ENCODE measurements at places on chromosomes 11 and 22.

GRCh38 chr22:29203488-29204454, 1.9 kb upstream of the EMID1 start:
- DNase-seq, result no peak

DNA sequence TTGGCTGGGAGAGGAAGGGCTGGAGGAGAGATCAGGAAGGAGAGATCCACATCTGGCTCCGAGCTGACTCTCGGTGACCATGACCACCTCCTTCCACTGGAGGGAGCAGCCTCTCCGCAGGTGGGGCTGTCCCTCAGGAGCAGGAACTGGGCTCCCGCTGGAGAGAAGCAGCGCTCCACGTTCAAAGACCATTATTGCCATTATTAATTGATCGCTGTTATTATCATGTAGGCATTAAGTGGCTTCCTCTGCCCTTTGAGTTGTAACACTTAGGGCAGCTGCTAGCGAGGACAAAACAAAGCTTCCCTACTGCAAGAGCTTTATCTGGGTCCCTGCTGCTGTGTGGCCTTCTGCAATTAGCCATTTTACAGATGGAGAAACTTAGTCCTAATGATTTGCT, 251.9 kb downstream of the ST3GAL4 start:
- peak; percentile 70 for DNase-seq

DNA sequence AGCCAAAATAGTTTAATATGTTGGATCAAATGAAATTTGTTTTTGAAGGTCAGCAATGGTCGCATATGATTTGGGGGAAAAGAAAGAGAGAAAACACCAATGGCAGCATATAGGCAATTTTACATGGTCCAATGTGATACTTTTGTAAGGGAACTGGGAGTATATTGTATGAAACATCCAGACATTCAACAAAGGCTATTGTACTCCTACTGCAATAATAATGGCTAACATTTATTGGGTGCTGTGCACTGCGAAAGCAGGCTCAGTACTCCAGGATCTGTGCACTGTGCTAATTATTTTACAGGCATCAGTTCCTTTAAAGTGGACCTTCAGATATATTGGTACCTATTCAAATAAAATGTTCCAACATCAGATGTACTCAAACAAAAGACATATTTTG, 5.9 kb upstream of the OR10V1 start:
- no peak for DNase-seq

DNA sequence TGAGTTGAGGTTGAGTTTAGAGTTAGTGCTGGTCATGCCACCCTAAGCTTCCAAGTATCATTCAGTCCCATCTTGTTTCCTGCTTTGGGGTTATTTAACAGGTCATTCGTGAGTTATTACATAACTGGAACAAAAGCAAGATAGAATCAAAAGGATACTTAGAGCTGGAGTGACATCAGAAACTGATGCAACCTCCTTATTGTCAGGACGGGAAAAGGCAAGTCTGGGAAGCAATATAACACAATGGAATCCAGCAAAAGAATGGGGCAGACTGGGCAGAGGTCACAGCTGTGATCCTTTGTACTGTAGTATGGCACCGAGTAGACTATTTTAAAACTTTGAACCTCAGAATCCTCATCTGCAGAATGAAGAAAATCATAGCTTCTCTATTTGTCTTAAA, 4.4 kb upstream of the PRSS23 start:
- peak; percentile 47 for DNase-seq

- DNase-seq, result no peak
Measured at GRCh38 chr11:47028195-47029093, 91.9 kb downstream of the CSTPP1 start.

DNA sequence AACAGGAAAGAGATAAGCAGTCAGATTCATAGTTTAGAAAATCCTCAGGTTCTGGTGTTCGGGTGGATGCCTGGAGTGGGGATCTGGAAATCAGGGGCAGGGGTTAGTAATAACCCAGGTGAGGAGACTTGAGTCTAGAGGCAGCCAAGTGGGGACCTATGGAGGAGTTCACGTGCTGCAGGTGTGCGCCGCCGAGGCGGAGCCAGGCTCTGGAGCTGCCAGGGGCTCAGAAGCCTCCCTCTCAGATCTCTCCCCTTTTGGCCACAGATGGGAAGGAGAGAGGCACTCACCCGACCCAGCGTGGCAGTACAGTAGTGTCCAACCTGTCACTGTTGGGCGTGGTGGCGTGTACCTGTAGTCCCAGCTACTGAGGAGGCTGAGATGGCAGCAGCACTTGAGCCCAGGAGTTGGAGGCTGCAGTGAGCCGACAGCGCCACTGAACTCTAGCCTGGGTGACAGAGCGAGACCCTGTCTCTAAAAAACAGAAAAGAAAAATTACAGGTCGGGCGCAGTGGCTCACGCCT, 27.5 kb downstream of the TXN2 start:
- DNase-seq, result no peak

- DNase-seq, result peak; percentile 22
Measured at GRCh38 chr11:2752923-2753322, 53.1 kb upstream of the KCNQ1OT1 start.

- DNase-seq, result no peak
Measured at GRCh38 chr11:102534261-102534872, 3.8 kb upstream of the MMP7 start.

- DNase-seq, result no peak
Measured at GRCh38 chr11:117932947-117933346, 3.7 kb upstream of the TMPRSS13 start.

DNA sequence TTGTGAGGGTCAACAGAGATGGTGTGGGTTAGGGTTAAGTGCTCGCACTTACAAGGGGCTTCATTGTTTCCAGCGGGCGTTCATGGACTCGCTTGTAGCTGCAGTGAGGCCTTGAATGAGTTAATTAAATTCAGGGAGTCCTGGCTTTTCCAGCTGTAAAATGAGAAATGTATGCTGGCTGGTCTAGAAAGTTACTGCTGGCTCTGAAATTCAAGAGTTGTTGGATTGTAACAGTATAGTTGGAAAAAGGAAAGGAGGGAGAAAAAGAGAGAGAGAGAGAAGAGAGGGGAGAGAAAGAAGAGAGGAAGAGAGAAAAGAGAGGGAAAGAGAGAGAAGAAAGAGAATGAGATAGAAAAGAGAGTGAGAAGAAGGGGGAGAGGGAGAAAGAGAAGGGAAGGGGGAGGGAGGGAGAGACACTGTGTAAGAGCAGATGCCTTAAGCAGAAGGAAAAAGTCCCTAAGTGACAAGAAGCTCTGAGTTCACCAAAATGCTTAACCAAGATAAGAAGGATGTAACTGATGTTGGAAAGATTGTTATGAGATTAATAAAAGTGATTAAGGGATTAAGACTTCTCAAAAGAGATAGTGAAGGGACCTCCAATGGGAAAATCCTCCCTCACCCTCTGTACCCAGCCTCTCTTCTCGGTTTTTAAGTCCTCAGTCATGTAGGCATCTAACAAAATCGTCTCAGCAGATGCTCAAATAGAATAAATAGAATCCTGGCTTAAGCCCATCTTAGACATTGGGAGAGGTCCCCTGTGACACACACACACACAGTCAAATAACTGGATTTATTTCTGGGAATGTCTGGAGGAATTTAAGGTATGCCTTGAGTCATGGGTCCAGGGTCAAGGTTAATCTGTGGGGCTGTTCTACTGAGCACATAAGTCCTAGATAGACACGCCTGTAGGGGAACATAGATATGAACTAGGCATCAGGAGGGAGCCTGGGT, 477.9 kb downstream of the MIAT start:
- peak; percentile 96 for DNase-seq

GRCh38 chr11:1541474-1542204, 30.4 kb downstream of the DUSP8 start:
- DNase-seq, result no peak

DNA sequence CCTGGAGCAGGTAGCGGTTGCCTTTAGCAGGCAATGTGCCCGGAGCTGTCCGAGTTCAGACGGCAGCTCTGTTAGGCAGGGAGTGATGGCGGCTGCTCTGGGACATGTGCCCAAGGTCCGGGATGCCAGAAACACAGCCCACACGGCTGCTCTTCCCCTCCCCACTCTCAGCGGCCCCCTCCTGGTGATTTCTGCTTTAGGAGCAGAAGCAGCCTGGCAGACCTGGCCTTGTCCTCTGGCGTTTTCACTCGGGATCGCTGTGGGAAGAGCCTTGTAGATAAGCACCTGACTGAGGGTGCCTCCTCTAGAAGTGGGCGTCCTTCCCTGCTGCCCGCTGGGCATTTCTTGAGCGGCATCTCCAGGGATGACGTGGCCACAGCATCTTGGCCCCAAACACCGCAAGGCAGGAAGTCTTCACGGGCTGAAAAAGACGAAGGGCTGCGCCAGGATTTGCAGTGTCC, 392.2 kb downstream of the TBC1D22A start:
- peak; percentile 8 for DNase-seq

- peak; percentile 17 for DNase-seq
Measured at GRCh38 chr11:95301474-95301873, 70.5 kb upstream of the SESN3 start.

- no peak for DNase-seq
Measured at GRCh38 chr22:47129902-47130635, 367.6 kb downstream of the TBC1D22A start.

DNA sequence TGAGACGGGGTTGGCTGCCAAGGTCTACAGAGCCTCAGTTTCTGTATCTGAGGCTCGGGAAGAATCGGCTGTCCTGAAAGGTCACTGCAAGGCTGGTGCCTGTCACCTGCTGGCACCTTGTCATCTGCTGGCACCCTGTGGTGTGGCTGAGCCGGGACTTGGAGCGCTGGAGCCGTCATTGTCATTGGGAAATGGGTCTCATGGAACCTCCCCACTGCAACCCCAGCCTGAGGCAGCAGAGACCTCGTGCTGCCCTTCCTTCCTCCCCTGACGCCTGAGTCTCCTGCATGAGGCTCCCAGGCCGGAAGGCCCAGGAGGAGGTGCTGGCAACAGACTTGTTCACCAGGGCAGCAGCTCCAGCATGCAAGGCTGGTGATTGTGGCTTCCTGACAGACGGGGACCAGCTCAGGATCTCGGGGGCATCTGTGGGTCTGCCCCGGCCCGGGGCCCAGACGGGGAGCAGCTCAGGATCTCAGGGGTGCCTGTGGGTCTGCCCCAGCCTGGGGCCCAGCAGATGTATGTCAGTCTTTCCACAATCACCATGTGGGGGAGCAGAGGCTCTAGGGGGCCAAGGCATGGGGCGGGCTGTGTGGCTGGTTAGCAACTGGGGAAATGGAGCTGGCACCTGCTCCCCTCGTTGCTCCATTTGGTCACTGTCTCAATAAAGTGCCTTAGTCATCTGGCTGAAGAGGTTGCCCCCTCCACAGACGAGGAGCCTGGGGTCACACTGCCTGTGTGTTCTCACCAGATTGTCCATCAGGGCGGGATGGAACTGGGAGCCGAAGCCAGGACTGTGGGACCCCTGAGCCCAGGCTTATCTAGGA, 668.7 kb downstream of the BRD1 start:
- no peak for DNase-seq

GRCh38 chr22:46703996-46704370, 34.1 kb downstream of the CERK start:
- DNase-seq, result no peak

- no peak for DNase-seq
Measured at GRCh38 chr11:96357794-96358193, 14.8 kb upstream of the MAML2 start.

DNA sequence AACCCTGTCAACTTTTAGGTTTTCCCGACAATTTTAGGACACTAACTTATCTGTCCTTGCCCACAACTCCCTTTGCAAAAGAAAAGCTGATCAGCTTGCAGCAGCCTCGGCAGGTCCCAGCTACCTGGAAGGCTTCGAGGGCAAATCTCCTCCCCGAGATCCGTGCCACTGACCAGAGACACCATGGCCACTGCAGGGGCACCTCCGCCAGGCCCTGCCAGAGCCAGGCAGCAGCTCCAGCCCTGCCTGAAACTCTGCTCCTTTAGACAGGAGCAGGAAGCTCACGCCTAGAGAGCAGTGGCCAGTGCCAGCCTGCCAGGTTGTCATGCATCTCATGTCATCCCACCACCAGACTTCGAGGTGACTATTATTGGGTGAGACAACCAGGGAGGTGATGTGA, 21.1 kb downstream of the KCNJ4 start:
- no peak for DNase-seq

- DNase-seq, result peak; percentile 74
Measured at GRCh38 chr22:30754971-30755758, 60.5 kb downstream of the OSBP2 start.

DNA sequence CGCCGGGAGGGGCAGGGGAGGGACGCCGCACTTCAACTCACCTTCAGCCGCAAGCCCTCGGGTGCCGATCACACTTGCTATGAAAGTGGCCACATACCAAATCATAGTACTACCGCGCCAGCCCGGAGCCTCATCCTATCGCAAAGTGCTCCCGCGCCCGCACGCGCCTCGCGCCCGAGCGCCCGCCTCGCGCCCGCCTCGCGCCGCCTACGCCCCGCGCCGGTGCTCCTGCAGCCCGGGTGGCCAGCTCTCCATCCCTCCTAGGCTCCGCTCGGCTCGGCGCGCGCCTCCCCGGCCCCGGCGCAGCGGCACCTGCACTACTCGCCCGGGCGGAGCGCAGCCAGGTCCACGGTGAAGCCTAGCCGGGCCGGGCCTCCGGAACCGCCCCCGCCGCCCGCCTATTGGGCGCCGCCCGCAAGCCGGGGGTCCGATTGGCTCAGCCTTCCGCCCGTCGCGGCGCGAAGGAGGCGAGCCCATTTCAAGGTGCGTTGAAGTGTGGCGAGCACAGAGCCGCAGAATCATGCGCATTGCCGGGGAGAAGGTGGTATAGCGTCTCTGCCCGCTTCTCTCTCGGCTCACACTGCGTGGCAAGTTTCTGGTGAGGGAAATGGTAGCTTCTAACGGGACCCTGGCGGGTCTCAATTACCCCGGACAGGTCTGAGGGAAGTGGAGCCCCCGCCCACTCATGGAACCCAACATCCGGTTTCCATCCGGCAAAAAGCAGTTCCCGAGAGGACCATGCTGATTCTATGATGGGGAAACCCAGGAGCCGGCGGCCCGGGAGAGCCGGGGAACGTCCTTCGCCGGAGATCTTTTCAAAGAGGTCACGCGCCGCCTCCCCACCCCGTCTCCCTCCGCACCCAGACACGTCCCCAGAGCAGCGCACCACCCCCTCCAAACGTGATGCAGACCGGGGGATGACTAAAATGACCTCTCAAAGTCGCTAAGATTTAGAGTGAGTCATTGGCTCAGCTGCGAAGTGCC, at the start of gene IGSF9B:
Gene IGSF9B, minus strand, starts transcription at position 319 of the 984 bp plus-strand sequence. Its CDS starts 214 bp downstream, at position 105.
- DNase-seq, result peak; percentile 70

DNA sequence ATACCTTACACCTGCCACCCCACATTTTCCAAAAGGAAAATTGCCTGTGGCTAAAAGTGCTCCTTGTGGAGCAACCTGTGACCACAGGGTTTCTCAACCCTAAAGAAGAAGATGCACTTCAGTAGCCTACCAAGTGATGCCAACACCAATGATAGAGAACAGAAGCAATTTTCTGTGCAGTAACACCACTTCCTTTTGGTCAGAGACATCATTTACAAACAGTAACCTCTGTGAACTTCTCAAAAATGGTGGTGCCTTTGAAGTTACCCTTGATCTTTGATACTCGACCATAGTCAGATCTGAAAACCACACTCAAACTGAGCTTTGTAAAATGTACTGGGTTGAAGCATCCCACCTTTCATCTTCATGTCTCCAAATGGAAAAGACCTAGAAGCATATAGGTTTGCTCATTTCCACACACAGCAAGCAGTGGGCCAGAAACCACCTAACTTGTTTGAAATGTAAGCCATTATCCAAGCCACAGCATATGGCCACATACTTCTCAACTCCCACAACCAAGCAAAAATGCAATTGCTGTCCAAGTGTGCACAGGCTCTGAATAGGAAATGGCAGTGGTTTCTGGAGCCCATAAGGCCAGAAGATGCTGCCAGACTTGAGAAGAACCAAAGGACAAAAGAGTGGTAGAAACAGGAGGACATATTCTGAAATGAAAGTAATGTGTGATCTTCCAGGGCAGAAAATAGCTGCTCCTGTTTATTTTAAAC, 24.3 kb downstream of the MPPED2 start:
- peak; percentile 5 for DNase-seq

Measured in fibroblast of skin of right biceps (primary cell).